Activated CD4-positive, alpha-beta T cell treated with anti-CD3 and anti-CD28 coated beads, Interleukin-10, Interleukin-2, amounts not matched to agents 100 ng/mL and 50 ng/mL, durations not matched to agents 16 hours and 8 hours (primary cell): ENCODE measurements at places on chromosomes 3 and 15.

DNA sequence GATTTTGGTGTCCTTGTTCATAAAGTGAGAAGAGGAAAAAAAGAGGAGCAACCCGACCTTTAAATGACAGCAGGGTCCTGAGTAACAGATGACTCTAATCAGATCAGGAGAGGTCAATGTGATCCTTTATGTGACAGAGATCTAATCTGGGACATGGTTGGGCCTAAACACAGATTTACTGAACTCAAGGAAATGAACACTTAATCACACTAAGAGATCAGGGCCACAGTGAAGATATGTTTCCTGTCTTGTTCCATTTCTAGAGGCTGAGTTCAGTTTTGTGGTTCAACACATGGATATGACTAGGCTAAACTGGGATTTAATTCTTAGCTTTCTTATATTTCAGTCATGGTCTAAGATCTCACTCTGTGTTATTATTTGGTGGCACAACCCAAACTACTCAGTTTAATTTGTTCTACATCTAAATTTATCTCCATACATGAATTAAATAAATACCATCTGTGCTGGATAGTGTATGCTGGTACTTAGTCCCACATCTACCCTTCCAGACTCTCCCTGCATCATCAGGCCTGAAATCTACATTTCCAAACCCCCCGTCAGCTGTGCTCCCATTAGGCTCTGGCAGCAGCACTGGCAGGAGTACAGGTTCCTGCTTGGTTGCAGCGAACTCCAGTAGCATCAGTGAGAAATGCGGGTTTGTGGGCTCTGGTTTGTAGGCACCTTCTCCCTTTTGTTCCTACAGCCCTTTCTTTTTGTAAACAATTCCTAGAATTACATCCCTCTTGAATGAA, 22.6 kb downstream of the SFMBT1 start:
- DNase-seq, result peak; percentile 44

DNA sequence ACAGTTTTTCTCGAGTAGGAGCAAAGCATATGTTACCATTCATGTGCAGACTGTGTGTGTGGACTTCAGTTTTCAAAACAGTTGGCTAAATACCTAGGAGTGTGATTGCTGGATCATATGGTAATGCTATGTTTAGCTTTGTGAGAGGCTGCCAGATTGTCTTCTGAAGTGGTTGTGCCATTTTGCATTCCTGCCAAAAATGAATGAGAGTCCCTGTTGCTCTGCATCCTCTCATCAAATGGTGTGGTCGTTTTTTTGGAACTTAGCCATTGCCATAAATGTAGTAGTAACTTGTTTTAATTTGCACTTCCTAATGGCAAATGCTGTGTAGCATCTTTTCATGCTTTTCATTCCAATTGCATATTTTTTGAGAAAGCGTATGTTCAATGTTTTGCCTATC, 77.2 kb upstream of the NDN start:
- no peak for DNase-seq

- no peak for DNase-seq
These were observed 10.1 kb downstream of the SLC51B start for GRCh38 chr15:65055201-65055870.

- DNase-seq, result no peak
These were observed 80.8 kb upstream of the SKOR1 start for GRCh38 chr15:67744331-67745072.

- no peak for DNase-seq
These were observed 542.3 kb upstream of the ROBO2 start for GRCh38 chr3:76497636-76498035.

- DNase-seq, result no peak
These were observed 170.0 kb upstream of the ROBO2 start for GRCh38 chr3:76869726-76870384.

DNA sequence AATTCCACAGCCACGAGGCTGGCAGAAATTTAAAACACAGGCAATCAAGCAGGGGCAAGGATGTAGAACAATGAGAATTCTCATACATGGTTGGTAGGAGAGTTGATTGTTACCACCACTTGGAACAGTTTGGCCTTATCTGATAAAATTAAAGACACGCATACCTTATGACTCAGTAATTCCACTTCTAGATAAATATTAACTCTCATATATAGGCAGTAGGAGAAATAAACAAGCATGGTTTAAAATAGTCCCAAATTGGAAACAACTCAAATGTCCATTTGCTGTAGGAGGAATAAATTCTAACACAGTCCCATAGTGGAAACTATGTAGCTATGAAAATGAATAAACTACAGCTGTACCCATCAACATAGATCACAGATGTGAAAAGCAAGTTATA, 42.3 kb upstream of the USP3 start:
- no peak for DNase-seq

DNA sequence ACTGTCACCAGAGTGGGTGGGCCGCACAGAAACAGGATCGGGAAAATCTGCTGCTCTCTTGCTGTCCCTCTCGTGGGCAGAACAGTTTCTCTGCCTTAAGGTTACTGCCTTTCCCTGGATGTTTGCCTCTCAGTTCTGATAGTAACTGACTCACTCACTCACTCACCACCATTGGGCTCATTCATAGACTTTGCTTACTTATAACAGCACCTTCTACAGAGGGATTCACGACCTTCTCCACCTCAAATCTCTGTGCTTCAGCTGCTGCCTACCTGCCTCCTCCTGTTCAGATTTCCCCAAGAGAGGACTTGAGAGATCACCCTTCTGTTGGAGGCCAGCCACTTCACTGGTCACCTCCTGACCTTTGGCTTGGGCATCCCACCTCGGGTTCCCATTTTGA, 147.7 kb upstream of the ICE2 start:
- no peak for DNase-seq

DNA sequence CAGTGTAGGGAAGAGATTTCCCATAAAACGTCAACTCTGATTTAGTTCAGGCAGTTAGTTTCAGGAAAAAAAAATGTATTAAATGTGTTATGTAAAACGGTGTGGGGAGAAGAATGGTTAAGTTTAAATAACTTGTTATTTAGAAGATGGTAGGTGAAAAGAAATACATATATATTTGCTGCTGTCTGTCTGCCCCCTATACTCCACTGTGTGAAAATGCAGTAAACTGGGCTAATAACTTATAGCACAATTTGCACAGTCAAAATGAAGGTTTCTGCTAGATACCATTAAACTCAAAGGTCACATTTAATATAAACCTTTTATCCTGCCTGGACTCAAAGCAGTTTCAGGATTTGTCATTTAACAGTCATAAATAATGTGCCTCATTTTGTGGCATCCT, 515.0 kb downstream of the FGF12 start:
- DNase-seq, result no peak

DNA sequence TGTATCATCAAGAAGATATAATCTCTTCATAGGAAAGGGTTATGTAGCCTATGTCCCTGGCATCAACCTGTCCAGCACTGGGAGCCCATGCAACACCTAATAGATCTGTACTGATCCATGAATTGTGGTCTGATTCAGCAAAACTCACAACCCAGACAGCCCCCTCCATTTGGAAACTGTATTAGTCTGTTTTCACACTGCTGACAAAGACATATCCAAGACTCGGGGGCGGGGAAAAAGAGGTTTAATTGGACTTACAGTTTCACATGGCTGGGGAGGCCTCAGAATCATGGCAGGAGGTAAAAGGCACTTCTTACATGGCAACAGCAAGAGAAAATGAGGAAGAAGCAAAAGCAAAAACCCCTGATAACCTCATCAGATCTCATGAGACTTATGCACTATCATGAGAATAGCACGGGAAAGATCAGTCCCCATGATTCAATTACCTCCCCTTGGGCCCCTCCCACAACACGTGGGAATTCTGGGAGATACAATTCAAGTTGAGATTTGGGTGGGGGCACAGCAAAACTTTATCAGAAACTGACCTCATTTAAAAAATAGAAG, 83.3 kb downstream of the TRIM42 start:
- no peak for DNase-seq

DNA sequence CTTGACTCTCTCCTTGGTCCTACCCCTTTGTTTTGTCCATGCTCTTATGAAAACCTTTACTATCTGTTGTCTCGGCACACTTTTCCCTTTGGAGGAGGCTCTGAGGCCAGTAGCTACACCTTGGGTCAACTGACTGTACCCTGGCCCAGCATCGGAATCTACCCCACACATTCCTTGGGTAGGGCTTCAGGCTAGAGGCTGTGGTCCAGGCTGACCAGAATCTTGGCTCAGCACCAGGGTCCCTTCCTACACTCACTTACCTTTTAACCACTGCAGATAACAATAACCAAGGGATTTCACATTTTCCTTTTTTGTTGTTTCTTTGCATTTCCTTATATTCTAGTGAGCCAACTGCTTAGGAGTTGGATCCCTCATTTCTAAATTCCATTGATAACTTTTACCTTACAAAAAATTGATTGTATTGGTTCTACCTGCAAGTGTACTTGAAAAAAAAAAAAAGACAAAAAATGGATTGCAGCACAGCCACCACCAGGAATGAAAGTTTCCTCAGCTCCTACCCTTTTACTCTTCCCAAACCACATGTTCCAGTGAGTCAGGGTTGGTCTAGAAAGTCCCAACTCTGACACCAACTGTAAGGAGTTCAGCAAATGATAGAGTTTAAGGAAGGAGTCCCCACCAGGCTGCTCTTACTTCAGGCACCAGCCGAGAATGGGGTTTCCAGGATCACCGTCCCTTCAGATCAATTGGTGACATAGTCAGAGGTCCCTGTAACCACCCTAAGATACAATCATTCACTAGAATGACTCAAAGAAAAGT, 95.6 kb downstream of the FBLN2 start:
- no peak for DNase-seq

DNA sequence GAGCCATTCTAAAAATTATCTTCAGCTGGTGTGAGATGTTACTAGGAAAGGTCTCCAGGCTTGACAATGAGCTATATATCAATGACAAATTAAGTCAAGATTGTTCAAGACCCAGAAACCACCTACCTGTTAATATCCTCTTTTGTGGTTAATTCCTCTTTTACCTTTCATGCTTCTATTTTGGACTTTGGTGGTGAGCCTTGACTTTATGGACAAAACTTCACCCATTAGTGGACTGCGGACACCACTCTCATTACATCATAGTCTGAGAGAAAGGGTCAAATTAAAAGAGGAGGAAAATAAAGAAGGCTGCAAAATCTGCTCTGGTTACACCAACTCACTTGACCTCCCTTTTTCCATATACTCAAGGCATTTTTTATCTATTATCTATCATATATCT, 271.5 kb upstream of the TTC14 start:
- DNase-seq, result no peak

- DNase-seq, result no peak
These were observed 7.1 kb downstream of the SCAMP2 start for GRCh38 chr15:74866090-74866489.

DNA sequence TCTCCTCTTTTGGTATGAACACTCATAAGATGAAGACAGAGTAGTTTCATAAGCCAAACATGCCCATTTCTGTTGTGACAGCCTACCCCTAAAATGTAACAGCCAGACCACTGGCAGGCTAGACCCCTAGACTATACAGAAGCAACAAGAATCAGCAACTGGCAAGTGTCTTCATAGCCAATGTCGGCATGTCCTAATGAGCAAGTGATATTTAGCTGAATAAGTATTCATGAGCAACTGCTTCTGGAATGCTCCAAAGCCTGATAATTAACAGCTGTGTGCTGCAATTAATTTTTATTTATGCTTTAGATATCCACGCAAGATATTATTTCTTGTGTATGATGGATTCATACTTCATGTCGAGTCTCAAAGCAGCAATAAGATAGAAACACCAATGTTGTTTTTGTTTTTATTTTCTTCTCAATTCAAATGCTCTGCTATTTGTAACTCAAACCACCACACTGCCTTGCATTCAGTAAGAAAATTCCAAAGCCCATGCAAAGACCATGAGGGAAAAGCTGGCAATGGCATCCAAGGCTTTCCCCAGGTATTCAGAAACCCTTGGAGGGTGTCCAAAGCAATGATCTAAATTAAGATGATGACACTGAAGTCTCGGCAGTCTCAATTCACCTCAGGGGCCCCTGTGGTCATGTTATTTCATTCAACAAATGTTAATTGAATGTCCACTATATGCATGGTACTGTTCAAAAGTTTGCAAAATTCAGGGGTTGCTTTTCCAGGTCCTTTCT, 167.7 kb upstream of the NECTIN3 start:
- DNase-seq, result no peak

- DNase-seq, result no peak
These were observed 211.7 kb upstream of the MLF1 start for GRCh38 chr3:158359339-158359738.

DNA sequence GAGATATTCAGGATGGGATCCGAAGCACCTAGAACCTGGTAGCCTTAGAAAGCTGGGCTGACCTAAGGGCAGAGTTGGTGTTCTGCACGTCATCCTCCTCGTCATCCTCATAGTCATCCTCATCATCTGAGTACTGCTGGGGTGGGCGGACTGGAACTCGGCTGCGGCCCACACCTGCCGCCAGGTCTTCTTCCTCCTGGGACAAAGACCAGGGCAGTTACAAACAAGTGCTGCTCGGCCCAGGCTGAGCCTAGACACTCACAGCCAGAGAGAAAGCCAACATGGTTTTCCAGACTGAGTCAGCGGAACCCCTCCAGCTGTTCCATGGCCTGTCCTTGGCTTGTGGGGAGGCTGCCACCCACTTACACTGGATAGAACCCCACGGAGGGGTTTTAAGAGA, 40.5 kb downstream of the SEMA3G start:
- DNase-seq, result no peak

DNA sequence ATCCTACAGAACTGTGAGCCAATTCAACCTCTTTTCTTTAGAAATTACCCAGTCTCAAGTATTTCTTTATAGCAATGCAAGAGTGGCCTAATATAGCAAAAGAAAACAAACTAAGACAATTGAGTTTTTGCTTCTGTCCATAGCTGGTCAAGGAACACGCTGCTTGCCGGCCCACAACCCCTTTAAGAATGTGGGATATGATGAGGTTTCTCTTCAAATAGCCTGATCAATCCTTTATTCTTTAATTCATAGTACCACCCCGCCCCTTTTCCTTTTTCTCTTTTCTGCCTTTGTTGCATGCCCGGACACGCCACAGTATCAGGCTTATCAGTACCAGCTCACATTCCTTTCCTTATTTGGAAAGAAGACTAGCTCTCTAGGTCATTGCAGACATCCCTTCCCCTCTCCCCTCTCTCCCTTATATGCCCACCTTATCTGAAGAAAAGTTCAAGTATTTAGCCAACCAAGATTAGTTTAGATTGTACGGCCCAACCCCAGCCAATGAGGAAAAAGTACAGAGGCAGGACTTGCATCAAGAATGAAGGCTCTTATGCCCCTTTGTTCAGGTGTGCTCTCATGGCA, 404.5 kb downstream of the OCA2 start:
- DNase-seq, result no peak

GRCh38 chr3:136281966-136282520, 31.9 kb downstream of the PCCB start:
- no peak for DNase-seq

DNA sequence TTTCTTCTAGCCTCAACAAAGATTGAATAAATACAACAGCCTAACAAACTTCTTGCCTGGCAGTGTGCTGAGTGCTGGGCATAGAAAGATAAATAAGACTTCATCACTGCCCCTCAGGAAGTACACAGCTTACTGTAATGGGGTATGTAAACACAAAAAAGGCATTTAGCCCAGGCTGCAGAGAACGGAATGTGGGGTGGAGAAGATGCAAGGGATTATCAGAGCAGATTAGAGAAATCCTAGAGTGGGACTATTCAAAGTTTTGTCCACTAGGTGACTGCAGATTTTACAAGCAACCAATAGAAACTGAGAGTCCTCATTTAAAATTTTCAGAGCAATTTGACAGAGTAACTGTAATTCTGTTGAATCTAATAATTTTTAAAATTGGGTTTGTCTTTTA, 35.4 kb upstream of the TSC22D2 start:
- no peak for DNase-seq
